GM04504 (cell line): ENCODE measurements at places on chromosomes 7 and 10.

DNA sequence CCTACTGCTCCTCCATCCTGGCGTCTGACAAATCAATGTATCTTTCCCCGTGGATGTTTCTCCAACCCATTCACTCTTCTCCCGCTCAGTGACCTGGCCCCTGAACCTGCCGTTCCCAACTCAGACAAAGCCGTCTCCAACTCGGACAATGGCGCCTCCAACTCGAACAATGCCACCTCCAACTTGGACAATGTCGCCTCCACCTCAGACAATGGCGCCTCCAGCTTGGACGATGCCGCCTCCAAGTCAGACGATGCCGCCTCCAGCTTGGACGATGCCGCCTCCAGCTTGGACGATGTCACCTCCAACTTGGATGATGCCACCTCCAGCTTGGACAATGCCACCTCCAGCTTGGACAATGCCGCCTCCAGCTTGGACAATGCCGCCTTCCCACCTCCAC, 608.6 kb downstream of the DNAJB6 start:
- DNase-seq: no peak

DNA sequence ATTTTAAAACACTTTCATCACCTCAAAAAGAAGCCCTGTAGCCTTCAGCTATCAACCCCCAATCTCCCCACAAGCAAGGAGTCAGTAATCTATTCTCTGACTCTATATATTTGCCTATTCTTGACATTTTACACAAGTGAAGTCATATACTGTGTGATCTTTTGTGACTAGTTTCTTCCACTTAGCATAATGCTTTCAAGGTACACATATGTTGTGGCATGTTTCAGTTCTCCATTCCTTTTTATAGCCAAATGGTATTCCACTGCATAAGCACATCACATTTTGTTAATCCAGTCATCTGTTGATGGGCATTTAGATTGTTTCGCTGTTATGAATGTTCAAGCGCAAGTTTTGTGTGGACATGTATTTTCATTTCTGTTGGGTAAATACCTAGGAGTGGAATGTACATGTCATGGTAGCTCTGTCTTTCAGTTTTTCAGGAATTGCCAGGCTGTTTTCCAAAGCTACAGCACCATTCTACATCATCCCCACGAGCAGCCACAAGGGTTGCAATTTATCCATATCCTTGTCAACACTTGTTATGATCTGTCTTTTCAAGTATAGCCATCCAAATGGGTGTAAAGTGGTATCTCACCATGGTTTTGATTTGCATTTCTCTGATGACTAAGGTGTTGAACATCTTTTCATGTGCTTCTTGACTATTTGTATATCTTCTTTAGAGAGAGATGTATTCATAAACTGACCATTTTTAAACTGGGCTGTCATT, 405.6 kb downstream of the KCNMA1 start:
- no peak for DNase-seq

- DNase-seq: no peak
These were observed 6.1 kb downstream of the SAMD9L start for GRCh38 chr7:93142127-93142526.

- DNase-seq: no peak
These were observed 324.7 kb downstream of the CXCL12 start for GRCh38 chr10:44060221-44060620.

DNA sequence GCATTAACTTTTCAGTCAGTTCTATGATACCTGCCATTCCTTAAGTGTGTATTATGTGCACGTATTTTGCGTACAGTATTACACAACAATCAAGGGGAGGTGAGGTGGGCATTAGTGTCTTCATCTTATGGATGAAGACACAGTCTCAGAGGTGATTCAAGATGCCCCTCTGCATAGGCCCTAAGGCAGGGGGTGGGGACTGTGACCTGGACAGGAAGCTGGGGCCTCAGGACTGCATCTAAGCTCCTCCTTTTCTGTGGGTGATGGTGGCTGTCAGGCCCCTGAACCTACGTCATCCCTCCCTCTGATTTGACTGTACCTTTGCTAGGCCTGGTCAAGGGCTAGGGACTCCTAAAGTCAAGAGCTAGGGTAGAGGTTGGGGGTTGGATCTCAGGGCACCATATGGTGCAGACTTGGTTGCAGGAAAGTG, 38.9 kb downstream of the HK1 start:
- DNase-seq: no peak
